Occipital lobe (tissue), 3 donors: ENCODE measurements at places on chromosomes 12 and 14.
A peak's percentile ranks its signal among the peaks of the same experiment; 100 is the strongest.

DNA sequence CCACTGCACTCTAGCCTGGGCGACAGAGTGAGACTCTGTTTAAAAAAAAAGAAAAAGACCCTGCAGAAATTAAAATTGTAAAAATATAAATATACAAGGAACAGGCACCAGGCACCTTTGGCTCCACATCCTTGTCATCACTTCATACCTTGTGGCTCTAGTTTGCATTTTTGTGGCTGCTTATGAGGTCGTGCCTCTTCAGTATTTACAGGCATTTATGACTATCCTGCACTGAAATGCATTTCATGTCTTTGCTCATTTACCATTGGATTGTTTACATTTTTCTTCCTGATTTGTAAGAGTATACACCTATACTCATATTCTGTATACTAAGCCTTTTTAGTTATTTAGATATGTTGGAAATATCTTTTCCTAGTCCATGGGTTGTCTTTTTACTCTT lies 20.1 kb downstream of the BICD1 start:
- DNase-seq, result no peak

DNA sequence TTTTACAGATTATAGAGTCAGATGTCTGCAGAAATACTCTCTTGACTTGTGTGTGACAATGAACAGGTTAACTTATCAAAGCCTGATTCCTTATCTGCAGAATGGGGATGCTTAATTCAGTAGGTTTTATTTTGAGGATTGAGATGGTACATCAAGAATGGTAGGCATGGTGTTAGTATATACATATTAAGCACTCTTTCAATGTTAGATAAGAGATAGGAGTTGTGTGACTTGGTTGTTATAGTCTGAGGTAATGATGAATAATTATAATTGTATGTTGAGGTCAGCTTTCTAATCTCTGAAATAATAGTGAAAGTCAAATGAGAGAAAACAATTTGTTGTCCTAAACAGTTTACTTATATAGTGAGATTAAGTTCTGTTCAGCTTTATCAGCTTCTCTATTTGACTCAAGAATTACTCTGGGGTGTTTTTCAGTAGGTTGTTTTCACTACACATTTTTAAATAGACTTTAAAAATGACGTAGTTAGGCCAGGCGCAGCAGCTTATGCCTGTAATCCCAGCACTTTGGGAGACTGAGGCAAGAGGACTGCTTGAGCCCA lies 11.9 kb downstream of the PALS1 start:
- no peak for DNase-seq

DNA sequence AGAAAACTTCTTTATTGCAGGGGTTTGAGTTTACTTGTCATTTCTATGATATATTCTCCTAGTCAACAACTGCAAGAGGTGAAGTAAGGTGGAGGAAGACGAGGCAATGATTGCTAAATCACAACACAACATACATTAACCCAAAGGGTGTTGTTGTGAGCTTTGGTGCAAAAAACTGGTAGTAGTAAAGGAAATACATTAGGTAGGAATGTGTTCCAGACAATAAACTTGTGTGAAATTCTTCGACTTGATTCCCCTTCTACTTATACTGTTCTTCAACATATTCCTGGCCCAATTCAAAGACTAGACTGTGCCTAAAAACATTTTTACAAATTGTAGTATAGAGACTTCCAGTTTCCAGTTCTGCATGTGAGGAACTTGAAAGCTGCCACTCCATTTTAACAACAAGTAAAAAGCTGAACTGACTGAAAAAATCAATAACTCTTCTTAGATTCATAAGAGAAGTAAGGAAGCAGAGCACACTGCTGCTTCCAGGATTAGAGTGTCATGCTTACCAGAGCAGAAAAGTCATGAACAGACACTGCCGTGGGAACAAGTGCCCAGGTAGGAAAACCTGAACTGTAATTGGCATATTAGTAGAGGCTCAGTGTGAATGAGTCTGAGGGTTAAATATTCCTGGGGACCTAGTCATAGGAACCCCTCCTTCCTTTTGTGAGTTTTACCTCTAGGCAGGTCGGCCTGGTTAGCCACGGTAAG lies 22.2 kb downstream of the COX8C start:
- DNase-seq, result no peak

GRCh38 chr14:39266525-39266870 lies 32.8 kb downstream of the MIA2 start:
- DNase-seq, result peak; percentile 59

DNA sequence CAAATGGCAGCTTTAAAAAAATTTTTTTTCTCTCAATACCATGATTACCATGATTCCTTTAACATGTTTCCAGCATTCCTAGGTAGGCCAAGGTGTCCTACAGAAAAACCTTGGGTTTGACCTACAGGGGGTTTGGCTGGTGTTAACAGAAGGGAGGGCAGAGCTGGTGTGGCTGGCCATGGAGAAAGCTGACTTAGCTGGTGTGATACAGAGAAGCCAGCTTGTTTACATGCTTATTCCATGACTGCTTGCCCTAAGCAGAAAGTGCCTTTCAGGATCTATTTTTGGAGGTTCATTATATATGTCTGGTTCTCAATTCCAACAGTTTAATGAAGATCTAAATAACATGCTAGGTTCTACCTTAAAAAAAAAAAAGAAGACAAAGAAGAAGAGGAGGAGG lies 68.6 kb downstream of the EEA1 start:
- no peak for DNase-seq

DNA sequence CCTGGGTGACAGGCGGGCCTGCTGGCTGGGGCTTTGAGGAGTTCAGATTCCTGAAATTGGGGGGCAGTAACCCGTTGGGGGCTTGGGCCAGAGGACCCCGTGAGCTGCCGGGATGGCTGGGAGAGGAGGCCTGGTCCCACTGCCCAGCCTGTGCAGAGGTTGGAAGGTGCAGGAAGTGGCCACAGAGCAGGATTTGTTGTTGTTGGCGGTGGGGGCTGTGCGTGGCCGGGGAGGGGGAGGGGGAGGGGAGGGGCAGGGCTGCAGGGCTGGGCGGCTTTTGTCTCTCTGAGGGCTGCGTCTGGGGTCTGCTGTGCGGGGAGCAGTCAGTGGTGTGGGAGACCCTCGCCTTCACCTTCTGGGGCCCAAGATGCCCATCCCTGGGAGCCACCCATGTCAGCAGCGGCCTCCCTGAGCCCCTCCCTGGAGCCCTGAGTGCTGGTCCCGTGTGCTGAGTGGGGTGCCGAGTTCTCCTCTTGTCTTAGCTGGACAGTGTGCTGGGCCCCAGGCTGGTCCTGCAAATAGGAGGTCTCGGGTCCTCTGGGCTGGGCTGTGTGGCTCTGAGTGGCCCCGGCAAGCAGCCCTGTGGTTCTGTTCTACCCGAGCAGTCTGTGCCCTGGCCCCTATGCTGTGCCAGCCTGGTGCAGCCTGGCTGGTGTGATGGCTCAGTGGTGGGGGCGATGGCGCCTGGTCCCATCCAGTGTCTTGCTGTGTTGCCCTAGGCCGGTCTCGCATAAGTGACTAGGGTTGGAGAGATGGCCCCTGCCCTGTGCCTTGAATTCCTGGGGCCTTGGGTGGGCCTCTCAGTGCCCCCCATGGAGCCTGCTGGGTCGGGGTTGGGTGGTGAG lies 10.3 kb downstream of the KIF26A start:
- DNase-seq, result no peak

DNA sequence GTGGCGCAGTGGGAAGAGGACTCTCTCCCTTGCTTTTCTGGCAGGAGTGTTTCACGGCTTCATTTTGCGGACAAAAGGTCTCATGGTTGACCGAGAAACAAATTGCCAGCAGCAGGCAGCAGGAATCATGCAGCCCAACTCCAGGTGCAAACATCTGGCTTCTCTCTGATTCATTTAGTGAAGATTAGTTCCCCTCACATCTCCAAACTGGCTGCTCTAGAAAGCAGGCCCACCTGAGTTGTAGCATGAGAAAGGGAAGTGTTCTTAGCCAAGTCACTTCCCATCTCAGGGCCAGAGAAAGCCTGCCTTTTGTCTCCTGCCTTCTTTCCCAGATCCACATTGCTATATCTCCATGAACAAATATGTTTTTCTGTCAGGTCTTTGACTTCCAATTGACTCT lies 120.8 kb upstream of the CCDC196 start:
- DNase-seq, result no peak

DNA sequence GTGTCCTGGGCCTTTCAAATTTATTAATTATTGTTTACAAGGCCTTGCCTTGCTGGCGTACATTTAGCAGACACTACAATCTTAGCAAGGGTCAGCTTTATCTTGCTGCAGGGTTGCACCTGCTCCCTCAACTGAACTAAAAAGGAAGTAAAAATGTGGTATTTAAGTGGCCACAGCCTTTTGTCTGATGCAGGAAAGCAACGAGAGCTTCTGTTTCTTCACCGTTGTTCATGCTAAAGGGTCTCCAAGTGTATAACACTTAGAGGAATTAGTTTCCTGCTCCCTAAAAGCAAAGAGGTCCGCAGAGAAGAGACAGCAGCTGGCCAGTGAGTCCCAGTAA lies 62.8 kb upstream of the EGLN3 start:
- DNase-seq, result no peak

- DNase-seq, result no peak
Measured at GRCh38 chr12:76020731-76021672, 10.6 kb downstream of the PHLDA1 start.

DNA sequence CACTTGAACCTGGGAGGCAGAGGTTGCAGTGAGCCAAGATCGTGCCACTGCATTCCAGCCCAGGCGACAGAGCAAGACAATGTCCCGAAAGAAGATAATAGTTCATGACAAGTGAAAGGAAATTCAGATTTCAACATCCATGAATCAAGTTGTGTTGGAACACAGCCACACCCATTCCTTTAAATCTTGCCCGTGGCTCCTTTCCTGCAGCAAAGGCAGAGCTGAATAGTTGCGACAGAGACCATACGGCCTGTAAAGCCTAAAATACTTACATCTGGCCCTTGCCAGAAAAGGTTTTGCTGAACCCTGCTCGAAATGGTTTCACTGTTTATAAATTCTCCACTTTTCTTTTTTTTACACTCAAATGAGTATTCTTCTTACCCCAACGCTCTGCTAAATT lies 17.7 kb upstream of the ITPK1 start:
- DNase-seq, result no peak

GRCh38 chr12:124603831-124604251 lies 36.4 kb upstream of the NCOR2 start:
- DNase-seq, result no peak

DNA sequence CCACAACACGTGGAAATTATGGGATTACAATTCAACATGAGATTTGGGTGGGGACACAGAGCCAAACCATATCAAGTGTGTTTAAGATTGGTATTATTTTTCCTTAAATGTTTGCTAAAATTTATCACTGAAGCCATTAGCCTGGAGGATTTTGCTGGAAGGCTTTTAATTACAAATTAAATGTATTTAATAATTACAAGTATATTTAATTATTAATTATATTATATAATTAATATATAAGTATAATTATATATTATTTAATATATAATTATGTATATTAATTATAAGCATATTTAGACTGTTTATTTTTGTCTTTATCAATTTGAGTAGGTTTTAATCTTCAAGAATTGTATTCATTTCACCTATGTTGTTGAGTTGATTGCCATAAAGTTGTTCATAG lies 427.4 kb upstream of the FLRT2 start:
- no peak for DNase-seq
